ENCODE measurements at places on chromosomes 5 and 9. TPM values are rescaled to one million over a fixed set of nuclear protein-coding genes. Genes with fewer than 3 reads are reported as not detected.

DNA sequence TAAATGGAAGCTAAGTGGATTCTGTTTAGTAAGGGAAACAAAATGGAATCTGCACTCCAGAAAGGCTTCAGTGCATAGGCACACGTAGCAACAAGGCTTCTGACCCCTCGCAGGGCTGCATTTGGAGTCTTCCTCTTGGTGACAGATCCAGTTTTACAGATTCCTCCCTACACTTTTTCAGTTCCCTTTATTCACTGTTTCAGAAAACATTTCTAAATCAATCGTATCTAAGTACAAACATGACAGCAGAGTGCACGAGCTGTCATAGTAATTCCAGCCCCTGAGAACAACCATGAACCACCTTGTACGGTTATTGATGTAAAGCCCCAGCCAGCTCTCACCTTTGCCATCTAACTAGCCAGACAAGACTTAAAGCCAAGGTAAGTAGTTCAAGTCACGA, 491.6 kb downstream of the SEMA5A start:
- no peak for DNase-seq

DNA sequence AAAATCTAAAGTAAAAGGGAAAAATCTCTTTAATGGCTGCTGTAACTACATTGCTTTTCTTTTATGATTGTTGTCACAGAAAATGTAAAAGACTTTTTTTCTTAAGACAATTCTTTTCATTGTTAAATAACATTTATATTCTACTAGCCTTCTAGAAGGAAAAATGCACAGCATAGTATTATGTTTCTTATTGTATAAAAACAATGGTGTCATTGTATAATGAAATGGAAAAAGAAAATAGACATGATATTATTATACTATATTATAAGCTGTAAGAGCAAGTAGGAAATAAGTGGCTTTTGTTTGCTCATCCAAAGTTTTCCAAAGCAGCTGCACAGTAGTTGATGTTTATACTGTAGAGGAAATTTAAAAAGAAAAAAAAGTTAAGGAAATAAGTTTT, 1021.7 kb downstream of the EFNA5 start:
- DNase-seq = no peak

GRCh38 chr5:160657622-160658458, 194.2 kb downstream of the ATP10B start:
- DNase-seq = no peak

The FOXD4L4 gene
- polyA plus RNA-seq = 0.07 TPM

The HMGCS1 gene
- 103 TPM for polyA plus RNA-seq

DNA sequence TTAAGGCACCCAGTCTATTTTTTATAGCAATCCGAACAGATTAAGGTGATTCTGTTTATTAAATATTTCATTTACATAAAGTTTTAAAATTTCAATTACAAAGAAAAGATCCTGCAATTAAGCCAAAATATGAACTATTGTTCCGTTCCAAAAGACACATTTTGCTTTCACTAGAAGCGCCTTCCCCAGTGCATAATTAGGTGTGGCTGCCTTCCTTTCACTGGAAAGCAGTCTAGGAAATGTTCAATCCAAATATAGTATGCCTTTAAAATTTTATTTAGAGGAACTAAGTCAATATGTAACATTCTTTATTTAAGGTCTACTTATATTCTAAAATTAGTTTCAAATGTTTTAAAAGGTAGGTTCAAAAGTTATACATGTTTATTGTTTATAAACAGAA, 7.6 kb downstream of the CTNNAL1 start:
- DNase-seq = no peak

DNA sequence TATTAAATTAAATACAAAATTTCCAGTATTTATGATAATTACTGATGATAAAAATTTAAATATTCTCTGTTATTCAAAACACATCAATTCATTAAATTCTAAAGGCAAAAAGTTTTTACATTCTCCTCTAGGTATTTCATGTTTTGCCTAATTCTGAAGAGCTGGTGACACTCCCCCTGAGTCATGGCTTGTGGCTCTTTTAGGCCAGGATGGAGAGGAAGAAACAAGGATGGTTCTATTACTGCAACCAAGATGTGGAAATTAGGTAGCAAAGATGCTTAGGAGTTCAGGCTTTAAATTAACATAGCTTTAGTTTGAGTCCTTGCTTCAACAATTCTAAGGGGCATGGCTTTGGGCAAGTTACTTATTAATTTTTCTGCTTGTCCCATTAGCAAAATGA, 1295.8 kb downstream of the EFNA5 start:
- no peak for DNase-seq

DNA sequence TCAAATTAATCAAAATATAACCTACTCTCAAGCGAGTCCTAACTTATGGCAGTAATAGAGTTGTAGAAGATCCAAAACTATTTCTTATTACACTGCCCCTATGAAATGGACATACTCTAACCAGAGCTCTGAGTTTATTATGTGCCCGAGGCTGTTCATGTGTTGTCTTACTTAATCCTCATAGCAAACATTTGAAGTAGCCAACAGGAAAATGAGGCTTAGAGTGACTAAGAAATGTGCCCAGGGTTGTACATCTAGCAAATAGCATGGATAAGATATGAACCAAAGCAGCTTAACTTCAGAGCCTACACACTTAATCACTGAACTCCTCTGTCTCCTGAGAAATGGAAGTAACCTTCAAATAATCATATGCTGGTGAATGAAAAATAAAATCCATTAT, 1551.7 kb downstream of the MAT2B start:
- DNase-seq = no peak

- DNase-seq = no peak
Measured at GRCh38 chr9:33850677-33851076, 33.7 kb downstream of the UBE2R2 start.

- no peak for DNase-seq
Measured at GRCh38 chr5:170471551-170472178, 32.2 kb upstream of the KCNIP1 start.

The EDIL3 gene
- polyA plus RNA-seq = 44.2 TPM

DNA sequence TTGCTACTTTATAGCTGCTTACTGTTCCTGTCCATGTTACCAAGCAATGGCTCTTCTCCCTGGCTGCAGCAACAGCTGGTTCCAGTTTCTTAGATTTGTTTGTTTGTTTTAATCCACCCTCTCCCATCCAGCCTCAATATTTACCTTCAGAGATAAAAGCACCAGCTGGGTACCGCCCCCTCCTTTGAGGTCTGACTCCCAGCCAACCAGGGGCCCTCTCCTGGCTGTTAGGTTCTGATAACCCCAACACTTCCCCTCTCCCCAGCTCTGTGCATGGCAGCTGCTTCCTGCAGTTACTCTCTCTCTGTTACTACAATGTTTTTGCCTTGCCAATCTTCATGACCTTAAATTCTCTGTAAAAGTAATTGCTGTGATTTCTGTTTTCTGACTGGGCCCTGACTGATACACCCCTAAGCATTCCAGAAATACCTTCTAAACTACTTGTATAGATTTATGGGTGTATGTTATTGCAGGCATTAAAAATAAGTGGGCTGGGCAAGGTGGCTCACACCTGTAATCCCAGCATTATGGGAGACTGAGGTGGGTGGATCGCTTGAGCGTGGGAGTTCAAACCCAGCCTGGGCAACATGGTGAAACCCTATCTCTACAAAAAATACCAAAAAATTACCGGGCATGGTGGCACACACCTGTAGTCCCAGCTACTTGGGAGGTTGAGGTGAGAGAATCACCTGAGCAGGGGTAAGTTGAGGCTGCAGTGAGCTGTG, 2.6 kb upstream of the GCNT1 start:
- DNase-seq = peak; percentile 76

The PCDHB4 gene
- 2.1 TPM for polyA plus RNA-seq

GRCh38 chr5:171107669-171108068, 201.4 kb upstream of the TLX3 start:
- no peak for DNase-seq

The EGFLAM gene
- polyA plus RNA-seq = 8.5 TPM

DNA sequence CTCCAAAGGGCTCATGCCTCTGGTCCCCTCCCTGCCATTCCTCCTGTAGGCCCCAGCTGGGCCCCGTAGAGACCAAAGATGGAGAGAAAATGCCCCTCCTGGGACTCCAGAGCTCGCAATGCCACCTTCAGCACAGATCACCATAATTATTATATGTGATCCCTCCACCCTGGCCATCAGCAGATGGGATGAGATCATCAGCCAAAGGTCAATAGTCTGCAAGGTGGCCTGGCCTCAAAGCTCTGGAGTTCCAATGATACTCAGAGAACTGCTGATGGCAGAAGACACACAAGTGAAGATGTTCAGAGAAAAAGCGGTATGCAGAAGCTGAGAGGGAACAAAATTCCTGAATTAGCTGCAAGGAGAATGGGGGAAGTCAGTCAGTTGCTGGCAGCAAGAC, 5.0 kb downstream of the RPP25L start:
- DNase-seq = no peak

GRCh38 chr9:112863746-112864145, 26.9 kb downstream of the SLC46A2 start:
- no peak for DNase-seq

All from renal pelvis (tissue), 12 donors.